ENCODE measurements at places on chromosomes 2 and 18.

DNA sequence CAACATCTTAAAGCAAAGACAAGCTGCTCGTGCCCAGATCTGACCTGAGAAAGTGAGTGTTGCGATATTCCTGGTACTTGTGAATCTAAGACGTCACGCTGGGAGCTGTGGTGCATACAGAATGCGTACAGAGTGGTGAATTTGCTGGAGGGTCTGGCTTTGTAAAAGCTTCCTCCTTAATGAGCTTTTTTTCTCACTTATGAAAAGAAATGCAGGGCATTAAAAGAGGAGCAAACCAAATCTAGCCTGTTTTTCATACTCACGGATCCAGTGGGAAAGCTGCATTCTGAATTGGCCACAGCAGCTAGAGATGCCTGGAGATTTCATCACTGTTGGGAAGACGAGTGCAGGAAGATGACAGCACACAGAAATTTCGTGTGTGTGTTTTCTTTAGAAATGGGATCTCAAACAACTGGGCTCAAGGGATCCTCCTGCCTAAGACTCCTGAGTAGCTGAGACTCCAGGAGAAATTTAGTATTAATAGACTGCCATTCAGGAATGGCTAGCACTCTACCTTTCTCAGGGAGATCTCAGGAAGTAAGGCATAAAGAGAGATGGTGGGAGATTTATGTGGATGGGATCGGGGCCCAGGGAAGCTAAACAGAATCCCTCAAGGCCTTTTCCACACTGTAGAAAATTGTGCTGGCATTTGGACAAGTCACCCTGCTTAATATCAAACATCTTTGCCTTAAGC, 181.3 kb downstream of the ALPK2 start:
- DNase-seq: no peak

- DNase-seq: no peak
Observed at GRCh38 chr18:79855147-79855933, 57.6 kb downstream of the KCNG2 start.

DNA sequence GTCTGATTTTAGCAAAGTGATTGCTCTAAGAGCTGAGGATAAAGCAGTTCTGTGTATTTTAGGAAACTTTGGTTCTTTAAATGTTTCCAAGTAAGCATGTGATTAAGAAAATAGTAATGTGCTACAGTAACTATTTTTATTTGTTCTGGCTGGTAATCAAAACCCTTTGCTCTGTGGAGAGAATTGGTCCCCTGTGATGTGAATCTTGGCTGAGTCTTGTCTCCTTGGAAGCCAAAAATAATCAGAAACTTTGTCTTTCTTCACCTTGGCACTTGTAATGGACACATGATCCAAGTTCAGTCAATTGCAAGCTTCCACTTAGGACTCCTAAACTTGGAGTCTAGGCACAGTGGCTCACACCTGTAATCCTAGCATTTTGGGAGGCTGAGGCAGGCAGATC, 422.7 kb upstream of the CDH20 start:
- DNase-seq: no peak

DNA sequence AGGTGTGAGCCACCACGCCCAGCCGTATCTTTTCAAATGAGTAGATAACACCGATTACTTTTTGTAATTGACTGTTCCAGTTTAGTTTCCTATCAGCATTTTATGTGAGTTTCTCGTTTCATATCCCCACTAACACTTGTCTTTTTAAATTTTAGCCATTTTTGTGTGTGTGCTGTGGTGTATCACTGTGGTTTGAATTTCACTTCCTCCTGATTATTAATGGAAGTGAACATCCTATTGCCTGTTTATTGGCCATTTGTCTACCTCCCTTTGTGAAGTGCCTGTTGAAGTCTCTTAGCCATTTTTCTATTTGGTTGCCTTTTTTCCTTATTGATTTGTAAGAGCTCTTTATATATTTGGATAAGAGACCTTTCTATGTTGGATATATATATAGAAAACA, 91.7 kb upstream of the STON1 start:
- DNase-seq: no peak

- DNase-seq: no peak
Observed at GRCh38 chr2:20965221-20965620, 78.7 kb downstream of the APOB start.

GRCh38 chr2:23782646-23783045, 144.3 kb downstream of the ATAD2B start:
- no peak for DNase-seq

DNA sequence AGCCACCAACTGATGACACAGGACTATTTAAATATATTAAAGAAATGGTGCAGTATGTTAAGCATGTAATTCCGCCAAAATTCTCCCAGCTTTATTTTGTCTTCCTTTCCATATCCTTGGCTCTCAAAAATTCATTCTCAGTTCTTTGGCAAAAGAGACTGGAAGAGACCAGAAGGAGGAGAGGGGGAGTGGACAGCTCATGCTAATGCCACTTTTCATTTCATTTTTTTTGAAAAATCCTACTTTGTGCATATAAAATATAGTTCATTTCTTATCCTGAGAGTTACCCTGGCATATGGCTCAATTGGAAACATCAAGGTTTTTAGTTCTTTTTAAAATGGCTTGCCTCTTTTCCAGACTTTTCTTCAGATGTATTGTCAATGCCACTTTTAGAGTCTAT, 128.5 kb upstream of the VRK2 start:
- DNase-seq: no peak

DNA sequence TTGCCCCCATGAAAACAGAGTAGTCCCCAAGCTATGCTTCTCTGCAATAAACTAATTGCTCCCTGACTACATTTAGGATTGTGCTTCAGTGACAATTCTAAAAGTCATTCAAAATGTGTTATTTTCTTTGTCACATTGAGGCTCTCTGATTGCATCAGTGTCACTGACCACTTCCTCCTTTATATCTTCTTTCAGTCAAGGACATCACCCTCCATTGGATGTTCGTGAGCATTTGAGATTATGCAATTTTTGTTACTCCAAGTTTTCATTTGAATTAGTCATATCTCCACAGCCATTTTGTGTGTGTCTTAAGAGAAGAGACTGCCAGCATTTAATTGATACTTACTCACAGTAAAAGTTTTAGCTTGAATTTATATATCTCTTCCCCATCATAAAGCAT, 780.8 kb upstream of the GCFC2 start:
- no peak for DNase-seq

- DNase-seq: peak; percentile 86
Observed at GRCh38 chr2:64453770-64454385, at the start of gene LGALSL. Gene LGALSL, plus strand, starts transcription at chr2:64454162. Its CDS starts 384 bp downstream, at chr2:64454546.

DNA sequence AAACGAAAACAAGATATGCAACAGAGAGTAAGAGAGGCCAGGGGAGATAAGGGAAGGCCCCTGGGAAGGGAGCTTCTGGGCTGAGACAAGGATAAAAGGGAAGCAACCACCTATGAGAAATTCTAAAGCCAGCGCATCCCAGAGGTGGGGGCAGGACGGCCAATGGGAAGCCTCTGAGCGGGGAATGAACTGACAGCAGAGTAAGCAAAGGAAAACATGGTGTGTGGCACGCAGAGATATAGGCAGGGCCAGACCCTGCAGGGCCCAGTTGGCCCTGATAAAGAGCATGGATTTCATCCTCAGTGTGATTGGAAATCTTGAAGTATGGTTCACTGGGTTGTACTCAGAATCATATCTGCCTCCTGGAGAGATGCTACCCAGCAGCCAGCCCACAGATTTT, 78.7 kb downstream of the IRS1 start:
- DNase-seq: no peak
